Motor neuron (in vitro differentiated cells): ENCODE measurements at places on chromosomes 6 and 20.

GRCh38 chr6:5732496-5732895 is 274.2 kb downstream of the NRN1 start:
- no peak for ATAC-seq

DNA sequence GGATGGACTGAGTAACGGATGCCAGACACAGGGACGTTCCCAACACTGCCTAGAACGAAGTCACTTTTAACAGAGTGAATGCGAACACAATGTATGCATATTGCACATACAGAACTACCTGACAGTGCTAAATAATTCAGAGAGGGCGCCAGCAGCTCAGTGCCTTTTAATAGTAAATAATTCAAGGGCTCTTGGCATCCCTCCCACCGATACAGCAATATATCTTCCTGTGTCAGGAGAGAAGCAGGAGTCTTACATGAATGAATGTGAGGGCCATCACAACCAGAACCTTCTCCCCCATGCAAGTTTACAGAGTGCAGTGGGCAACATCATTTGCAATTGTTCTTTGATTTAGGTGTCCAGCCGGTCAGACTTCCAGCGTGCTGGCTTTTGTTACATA is 88.4 kb upstream of the KCNG1 start:
- ATAC-seq: no peak

DNA sequence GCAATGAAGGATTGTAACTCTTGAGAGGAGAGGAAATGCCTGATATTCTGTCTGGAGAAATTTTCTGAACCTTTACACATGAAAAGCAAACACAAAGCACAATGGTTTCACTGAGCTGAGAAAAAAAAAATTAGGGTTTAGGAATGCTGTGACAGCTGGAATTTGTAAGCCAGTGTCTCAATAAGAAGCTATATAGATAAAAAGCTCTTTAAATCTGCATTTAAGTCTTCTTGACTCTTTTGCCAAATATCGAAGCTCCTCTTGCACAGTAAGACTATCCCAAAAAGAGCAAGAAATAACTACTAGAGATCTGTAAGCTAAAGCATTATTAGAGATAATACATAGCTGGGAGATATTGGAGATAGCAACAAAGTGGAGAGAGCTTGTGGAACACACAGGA is 1334.0 kb upstream of the CITED2 start:
- ATAC-seq: no peak

DNA sequence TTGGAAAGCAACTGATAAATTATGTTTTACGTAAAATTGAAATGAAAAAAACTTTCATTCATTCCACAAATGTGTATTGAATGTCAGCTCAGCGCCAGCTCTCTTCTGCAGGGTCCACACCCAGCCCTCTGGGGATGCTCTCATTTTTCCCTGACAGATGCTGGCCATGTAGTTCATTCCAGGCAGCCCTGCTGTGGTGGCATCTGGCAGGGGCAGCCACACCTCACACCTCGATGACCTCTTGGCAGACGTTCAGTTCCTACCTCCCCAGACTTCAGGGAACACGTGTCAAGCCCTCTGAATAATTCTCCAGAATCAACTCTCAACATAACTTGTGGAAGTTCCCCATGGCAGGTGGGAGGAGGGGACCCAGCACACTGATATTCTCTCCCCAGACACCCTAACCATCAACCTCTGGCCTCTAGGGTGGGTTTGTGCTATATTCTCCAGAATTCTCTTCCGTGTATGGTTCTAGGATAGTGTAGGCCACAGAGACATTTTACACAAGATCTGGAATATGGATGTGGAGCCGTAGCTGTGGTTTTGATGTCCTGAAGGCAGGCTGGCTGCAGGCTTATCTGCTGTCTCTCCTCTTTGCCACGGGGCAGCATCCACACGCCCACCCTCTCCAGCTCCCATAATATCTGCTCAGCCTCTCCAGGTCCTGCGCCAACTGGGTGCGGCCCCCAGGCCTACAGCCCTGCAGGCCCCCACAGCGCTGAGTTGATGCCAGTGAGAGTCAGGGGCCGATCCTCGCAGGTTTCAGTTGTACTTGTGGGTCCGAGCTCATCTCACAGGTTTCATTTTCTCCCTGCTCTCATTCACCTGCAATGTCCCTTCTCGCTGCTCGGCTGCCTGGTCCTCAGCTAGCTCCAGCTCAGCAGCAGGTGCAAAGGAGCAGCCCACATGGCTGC is 175.8 kb upstream of the ARID1B start:
- ATAC-seq: no peak

GRCh38 chr6:43334466-43335095 is 26.0 kb upstream of the CRIP3 start:
- no peak for ATAC-seq

DNA sequence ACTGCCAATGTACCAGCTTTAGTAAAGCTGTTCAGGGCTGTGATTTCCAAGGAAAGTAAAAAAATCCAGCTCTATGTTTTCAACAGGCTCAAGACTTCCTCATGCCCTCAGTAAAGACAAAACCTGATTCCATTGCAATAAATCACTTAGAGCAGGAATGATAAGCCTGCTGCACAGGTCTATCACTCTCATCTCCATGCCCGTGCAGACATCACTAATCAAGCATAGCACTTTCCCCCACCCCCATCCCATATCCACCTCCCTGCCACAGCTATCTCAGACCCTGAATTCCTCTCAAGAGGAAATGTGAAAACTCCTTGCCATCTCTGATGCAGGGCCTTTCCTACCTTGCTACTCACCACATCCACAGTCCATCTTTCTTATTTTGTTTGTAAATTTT is 554.9 kb downstream of the MAFB start:
- ATAC-seq: no peak

GRCh38 chr6:100173211-100173610 is 179.2 kb upstream of the MCHR2 start:
- no peak for ATAC-seq

- ATAC-seq: no peak
These were observed 20.1 kb downstream of the HECA start for GRCh38 chr6:139154881-139155547.

DNA sequence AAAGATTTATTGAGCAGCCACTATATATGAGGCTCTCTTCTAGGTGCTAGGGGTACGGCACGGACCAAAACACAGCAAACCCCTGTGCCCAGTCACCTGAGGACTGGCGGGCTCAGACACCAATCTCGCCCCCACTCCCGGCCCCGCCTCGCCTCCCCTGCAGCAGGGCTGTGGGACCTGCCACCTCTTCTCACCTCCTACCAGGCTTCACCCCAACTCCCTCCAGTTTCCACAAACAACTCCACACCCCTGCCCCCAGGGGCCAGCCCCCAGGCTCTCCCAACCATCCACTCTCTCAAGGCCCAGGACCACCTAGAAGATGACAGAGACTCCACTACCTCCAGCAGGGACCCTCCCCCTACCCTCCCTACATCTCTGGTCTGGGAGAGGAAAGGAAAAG is 6.5 kb downstream of the TFEB start:
- ATAC-seq: no peak

- no peak for ATAC-seq
These were observed 148.3 kb upstream of the NRSN1 start for GRCh38 chr6:23977706-23978105.

GRCh38 chr20:19095762-19096161 is 116.7 kb upstream of the SLC24A3 start:
- ATAC-seq: no peak

DNA sequence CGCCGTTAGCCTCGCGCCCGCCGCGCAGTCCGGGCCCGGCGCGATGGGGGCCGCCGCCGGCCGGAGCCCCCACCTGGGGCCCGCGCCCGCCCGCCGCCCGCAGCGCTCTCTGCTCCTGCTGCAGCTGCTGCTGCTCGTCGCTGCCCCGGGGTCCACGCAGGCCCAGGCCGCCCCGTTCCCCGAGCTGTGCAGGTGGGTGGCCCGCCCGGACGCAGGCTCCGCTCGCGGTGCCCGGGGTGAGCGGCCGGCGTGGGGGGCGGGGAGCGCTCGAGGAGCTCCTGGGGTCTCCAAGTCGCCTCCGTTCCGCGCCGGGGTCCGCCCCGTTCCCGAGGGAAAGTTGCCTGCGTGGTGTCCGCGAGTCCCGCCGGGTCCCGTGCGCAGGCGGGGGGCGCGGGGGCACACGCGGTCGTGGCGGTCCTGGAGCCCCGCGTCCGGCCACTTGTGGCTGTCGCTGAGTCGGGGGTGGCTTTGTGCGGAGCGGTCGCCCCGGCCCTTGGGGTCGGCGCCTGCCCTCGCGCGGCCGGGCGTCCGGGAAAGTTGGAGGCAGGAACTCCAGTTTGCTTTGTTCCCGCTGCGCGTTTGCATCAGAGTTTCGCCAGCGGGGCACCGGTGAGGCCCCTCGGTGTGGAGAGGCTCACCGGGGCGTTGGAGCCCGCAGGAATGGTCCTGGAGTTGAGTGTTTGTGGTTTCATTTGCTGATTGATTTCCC is 476 bp downstream of the IGF2R start:
- peak; percentile 69 for ATAC-seq

GRCh38 chr6:6795393-6795792 is 206.9 kb downstream of the LY86 start:
- ATAC-seq: no peak

GRCh38 chr20:37728635-37728983 is 34.8 kb downstream of the CTNNBL1 start:
- no peak for ATAC-seq

DNA sequence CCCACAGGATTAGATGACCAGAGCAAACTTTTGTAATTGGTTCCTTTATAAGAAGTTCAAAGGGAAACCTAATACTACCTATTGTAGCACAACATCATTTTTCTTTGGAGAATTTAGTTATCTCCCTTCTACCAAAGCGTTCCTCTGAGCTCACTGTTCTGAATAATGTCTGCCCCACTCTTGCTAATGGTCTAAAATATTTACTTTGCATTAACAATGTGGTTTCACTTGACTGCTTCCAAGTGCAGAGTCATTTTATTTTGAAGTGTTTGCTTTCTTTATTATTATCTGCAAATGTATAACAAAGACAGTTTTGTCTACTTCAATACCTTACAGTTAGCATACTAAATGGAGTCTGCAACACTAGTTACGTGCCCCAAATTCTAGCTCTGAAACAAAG is 15.0 kb downstream of the TRAPPC3L start:
- peak; percentile 22 for ATAC-seq

GRCh38 chr20:8971669-8972316 is 97.1 kb upstream of the PLCB4 start:
- no peak for ATAC-seq

DNA sequence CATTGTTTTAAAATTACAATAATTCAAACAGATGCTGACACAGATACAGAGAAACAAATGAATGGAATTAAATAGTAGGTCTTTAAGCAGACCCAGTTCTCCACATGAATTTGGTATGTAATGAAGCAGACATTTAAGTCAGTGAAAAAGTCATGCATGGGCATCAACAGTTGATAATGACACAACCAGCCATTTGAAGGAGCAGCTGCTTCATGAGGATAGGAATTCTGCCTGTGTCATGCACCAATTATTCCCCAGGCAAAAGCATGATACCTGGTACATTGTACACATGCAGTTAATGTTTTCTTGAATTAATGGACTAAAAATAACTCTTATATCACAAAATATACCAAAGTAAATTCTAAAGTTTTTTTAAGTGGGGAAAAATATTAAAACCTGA is 11.2 kb upstream of the HEY2 start:
- ATAC-seq: no peak

DNA sequence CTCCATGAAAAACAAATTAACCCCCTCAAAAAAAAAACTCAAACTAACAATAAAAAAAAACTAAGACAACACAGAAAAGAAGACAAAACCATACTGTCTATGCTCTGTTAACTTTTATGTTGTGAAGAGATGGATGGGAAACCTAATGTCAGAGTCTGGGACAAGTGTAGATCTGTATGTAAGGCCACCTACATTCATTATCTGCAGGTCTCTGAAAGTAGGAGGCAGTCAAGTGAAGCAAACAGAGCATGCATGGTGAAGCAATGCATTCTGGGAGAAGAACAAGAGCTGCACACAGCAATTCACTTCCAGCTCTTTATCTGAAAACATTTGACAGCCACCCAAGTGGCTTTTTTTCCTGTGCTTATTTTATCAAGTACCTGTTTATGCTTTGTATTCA is 452.0 kb downstream of the EPHA7 start:
- no peak for ATAC-seq

DNA sequence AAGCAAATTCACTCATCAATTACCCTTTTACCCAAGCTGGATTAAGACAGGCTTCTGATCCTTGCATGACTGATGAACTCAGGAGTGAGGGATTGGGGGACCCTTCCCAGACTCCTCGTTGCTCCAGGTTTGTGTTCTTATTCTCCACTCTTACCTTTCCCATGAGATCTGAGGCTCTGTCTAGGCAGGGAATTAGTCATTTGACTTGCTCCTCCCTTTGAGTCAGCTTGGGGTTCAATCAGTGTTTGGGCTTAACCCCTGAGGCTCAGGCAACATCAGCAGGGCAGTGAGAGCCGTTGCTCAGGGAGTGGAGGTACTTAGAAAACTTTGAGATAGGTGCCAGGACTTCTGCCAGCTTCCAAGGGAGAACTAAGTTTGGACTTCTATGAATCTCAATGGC is 20.7 kb upstream of the TOX2 start:
- no peak for ATAC-seq

DNA sequence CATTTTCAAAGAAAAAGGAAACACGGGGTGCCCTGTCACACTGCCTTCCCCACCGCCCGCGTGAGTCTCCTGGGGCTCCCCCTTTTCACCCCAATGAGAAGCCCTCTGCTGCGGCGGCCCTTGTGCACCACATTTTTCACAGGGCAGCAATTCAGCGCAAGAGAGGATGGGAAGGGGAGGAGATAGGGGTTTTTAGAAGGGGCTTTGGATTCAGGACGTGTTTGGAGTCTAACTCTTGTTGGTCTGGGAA is 726 bp upstream of the ARFGEF3 start:
- ATAC-seq: no peak

- ATAC-seq: no peak
These were observed 39.2 kb upstream of the NHSL1 start for GRCh38 chr6:138538390-138539031.

GRCh38 chr6:112665815-112666214 is 318.7 kb downstream of the RFPL4B start:
- ATAC-seq: no peak

DNA sequence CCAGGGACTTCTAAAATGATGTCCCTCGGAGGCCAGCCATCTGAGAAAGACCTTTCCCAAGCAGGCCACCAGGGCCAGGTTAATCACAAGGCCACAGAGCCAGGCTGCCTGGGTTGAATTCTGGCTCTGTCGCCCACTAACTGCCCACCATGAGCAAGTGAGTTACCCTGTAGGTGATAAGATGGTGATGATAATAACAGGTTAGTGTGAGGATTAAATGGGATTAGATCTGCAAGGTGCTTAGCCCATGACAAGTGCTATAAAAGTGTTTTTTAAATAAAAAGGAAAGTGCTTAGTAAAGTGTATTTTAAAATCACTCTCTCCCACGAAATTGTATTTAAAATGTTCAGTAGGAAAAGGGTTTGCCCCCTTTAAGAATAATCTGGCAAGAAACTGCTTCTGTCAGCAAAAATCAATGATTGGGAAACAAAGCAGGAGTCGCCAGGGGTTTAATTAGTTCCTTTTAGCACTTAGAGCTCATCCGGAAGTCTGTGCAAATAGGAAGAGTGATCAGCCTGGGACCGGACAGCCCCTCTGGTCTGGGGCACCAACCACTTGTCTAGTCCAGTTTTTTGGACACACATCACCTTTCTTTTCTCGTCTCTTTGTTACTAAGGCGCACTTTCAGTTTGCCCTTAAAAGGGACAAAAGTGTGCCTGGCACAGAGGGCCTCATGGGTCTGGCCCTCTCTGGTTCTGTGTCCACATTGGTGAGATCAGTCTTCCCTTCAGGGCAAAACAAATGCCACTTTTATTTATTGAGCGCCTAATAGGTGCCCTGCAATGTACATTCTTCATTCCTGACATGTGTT is 150.4 kb downstream of the GRM4 start:
- no peak for ATAC-seq
